ENCODE measurements at places on chromosomes 4 and X. TPM values are rescaled to one million over a fixed set of nuclear protein-coding genes. Genes with fewer than 3 reads are reported as not detected.

GRCh38 chrX:9414416-9414815 is 50.4 kb upstream of the TBL1X start:
- H3K4me3 ChIP-seq = no peak overlapping the region
- no peak overlapping the region for H3K27ac ChIP-seq
- H3K36me3 ChIP-seq = no peaks in the 10 kb centered on the region
- DNase-seq = no peak
- H3K27me3 ChIP-seq = no peaks in the 10 kb centered on the region

- H3K4me3 ChIP-seq = no peak overlapping the region
- no peaks in the 10 kb centered on the region for H3K36me3 ChIP-seq
- no peaks in the 10 kb centered on the region for H3K27me3 ChIP-seq
- no peak for DNase-seq
Measured at GRCh38 chr4:92497141-92497540, 193.4 kb downstream of the GRID2 start.

DNA sequence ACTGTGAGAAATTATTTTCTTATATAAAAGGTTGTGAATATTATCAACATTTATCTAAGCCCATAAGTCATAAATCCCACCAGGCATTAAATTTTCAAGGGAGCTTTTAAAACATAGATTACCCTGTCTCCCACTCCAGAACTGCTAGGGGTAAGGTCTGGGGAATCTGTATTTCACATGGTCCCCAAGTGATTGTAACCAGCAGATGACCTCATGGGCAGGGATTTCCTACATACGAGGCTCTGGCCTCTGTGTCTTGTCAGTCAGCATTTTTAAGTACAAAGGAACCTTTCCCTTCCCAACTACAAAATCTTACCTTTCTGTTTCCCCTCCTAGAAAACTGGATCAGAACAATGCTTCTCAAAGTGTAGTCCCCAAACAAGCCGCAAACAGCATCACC is 188.6 kb downstream of the TSPAN5 start:
- H3K27ac ChIP-seq = no peak overlapping the region
- H3K36me3 ChIP-seq = peaks cover 42% of the 10 kb centered on the region
- H3K4me3 ChIP-seq = no peak overlapping the region
- DNase-seq = no peak
- peaks cover 35% of the 10 kb centered on the region for H3K4me1 ChIP-seq
- peaks cover 3% of the 10 kb centered on the region for H3K27me3 ChIP-seq

The FRMPD4 gene
- total RNA-seq = not detected

DNA sequence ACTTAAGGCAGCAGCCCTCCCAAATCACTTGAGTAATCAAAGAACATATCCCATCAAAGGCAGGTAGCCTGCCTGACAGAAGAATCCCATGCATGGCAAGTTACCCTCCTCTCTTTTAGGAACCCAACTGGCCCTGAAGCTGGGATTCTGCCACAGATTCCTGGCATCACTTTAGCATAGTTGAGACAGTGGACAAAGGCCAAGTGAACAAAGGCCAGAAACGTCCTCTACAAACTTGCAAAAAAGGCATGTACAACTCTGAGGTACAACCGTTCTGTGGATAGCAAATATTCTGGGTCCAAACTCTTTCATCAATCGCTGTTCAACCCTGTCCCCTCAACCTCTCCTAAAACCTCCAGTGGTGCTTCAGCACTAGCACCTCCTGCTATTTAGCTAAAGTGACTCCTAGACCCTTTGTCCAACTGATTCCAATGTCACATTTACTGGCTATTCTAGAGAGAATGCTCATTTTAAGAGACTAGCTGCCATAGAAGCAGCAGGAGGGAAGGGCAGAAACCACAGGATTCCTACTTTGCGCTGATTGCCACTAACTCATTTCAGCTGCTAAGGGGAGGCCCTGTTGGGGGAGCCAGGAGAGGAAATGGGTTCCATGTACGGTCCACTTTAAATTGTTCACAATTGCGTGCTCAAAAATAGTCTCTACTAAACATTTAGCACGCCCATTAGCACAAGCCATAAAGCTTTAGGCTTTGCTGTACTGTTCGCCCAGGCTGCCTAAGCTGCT is 105.9 kb downstream of the SHROOM4 start:
- H3K27me3 ChIP-seq = peaks cover 2% of the 10 kb centered on the region
- DNase-seq = no peak
- H3K36me3 ChIP-seq = no peaks in the 10 kb centered on the region
- H3K4me3 ChIP-seq = no peak overlapping the region

- peak; percentile 66 for DNase-seq
- H3K36me3 ChIP-seq = peaks cover 10% of the 10 kb centered on the region
- H3K27me3 ChIP-seq = no peaks in the 10 kb centered on the region
- H3K27ac ChIP-seq = peak overlapping the region; percentile 95
Measured at GRCh38 chr4:40301603-40302002, 33.5 kb upstream of the CHRNA9 start.

DNA sequence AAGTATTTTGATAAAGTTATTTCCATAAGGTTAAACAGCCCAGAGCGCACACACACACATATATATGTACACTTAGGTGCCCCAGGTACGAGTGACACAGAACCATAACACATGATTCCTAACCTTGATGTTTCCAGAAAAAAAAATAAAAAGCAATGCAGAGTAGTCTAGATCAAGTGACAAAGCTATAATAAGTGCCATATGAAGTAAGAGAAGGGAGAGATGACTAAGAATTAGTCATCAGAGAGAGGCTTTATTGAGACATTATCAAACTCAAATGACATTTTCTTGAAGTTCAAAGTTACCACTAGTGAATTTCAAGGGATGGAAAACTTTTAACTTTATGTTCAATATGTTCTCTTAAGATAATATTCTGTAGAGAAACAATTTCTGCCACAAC is 215.0 kb downstream of the HTR2C start:
- no peak for DNase-seq
- no peaks in the 10 kb centered on the region for H3K4me1 ChIP-seq
- H3K36me3 ChIP-seq = no peaks in the 10 kb centered on the region

The AR gene
- not detected for total RNA-seq

The IQCM gene
- not detected for total RNA-seq

DNA sequence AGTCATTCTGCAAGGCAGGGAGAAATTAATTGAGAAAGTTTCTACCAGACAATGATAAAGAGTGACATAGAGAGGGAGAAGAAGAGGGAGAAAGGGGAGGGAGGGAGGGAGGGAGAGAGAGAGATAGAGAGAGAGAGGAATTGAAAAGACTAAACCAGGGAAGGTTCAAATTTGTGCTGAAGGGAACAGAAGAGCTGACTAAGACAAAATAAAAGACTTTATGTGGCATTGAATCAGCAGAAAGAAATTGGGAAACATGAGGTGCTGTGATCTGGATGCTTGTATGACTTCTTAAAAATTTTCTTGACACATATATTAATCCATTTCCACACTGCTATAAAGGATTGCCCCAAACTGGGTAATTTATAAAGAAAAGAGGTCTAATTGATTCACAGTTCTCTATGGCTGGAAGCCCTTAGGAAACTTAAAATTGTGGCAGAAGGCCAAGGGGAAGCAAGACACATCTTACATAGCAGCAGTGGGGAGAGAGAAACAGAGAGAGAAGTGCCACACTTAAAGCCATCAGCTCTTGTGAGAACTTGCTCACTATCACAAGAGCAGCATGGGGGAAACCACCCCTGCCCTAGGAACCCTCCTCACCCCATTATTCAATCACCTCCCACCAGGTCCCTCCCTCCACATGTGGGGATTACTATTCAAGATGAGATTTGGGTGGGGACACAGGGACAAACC is 13.5 kb upstream of the CXCL6 start:
- H3K4me1 ChIP-seq = no peaks in the 10 kb centered on the region
- no peak overlapping the region for H3K4me3 ChIP-seq
- H3K27ac ChIP-seq = no peak overlapping the region
- no peaks in the 10 kb centered on the region for H3K36me3 ChIP-seq
- no peaks in the 10 kb centered on the region for H3K27me3 ChIP-seq
- DNase-seq = no peak

The MAGEA11 gene
- total RNA-seq = not detected

DNA sequence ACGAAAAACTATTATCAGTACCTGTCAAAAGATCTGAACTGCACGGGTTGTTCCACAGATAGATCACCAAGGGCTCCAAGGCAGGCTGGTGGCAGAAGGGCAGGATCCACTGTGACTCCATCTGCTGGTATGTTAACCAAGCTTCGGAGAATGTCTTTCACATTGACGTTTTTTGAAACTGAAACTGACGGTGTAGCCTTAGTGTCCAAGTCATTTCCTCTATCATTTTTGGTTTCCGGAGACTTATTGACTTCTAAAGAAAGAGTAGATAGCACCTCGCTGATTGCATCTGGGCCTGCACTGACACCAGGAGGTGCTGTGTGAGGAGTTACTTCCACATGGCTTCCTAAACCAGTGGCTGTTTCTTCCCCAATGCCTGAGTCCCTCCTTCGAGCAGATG is 186.9 kb downstream of the LRBA start:
- peak overlapping the region; percentile 61 for H3K27ac ChIP-seq
- no peaks in the 10 kb centered on the region for H3K27me3 ChIP-seq
- peaks cover 10% of the 10 kb centered on the region for H3K4me1 ChIP-seq
- peaks cover 52% of the 10 kb centered on the region for H3K36me3 ChIP-seq
- H3K4me3 ChIP-seq = peak overlapping the region; percentile 36

The DCAF12L2 gene
- total RNA-seq = not detected

GRCh38 chrX:20740443-20740842 is 473.7 kb upstream of the RPS6KA3 start:
- H3K27me3 ChIP-seq = peaks cover 4% of the 10 kb centered on the region
- H3K27ac ChIP-seq = no peak overlapping the region
- no peaks in the 10 kb centered on the region for H3K36me3 ChIP-seq
- no peak overlapping the region for H3K4me3 ChIP-seq
- no peak for DNase-seq
- H3K4me1 ChIP-seq = no peaks in the 10 kb centered on the region

DNA sequence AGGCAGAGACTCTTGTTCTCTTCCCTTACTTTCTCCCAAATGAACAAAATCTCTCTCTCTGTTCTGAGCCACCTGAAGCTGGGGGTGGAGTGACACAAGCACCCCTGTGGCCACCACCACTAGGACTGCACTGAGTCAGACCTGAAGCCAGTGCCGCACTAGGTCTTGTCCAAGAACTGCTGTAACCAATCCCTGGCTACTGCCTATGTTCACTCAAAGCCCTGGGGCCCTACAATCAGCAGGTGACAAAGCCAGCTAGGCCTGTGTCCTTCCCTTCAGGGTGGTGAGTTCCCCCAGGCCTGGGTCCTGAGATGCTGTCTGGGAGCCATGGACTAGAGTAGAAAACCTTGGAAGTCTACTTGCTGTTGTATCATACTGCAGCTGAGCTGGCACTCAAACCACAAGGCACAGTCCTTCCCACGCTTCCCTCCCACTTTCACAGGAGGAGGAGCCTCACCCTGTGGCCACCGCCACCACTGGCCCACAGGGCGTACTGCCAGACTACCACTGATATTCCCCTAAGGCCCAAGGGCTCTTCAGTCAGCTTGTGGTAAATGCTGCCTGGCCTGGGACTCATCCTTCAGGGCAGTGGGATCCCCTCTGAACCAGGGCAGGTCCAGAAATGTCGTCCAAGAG is 119.1 kb downstream of the RTL9 start:
- no peak for DNase-seq
- no peak overlapping the region for H3K27ac ChIP-seq
- no peaks in the 10 kb centered on the region for H3K4me1 ChIP-seq
- H3K36me3 ChIP-seq = no peaks in the 10 kb centered on the region
- H3K4me3 ChIP-seq = no peak overlapping the region

- H3K27me3 ChIP-seq = no peaks in the 10 kb centered on the region
- no peaks in the 10 kb centered on the region for H3K4me1 ChIP-seq
- no peak overlapping the region for H3K27ac ChIP-seq
- H3K36me3 ChIP-seq = peaks cover 30% of the 10 kb centered on the region
- no peak overlapping the region for H3K4me3 ChIP-seq
- DNase-seq = no peak
Measured at GRCh38 chrX:155108427-155108826, 37.1 kb downstream of the BRCC3 start.

DNA sequence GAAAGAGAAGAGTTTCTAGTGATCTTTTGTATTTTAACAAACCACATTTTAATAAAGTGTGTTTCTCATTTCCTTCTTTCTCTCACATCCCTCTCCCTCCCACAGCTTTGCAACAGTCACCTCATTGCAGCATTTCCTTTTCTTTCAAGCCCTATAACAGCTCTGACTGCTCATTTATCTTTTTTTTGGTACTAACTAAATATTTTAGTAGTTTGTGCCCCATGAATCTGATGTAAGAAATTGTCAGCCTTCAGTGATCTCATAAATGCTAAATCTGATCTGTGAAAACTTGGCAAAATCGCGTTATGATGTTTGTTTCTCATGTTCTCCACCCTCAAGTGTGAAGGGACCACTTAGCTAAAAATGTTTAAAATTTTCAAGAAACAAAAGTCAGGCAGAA is 258.5 kb upstream of the SLIT2 start:
- no peak overlapping the region for H3K4me3 ChIP-seq
- H3K27me3 ChIP-seq = no peaks in the 10 kb centered on the region
- no peaks in the 10 kb centered on the region for H3K36me3 ChIP-seq
- no peak overlapping the region for H3K27ac ChIP-seq
- H3K4me1 ChIP-seq = no peaks in the 10 kb centered on the region

- no peak for DNase-seq
- no peaks in the 10 kb centered on the region for H3K36me3 ChIP-seq
- no peaks in the 10 kb centered on the region for H3K4me1 ChIP-seq
Measured at GRCh38 chr4:26713563-26714151, 129.8 kb downstream of the TBC1D19 start.

- DNase-seq = no peak
- H3K27me3 ChIP-seq = no peaks in the 10 kb centered on the region
- peak overlapping the region; percentile 1 for H3K27ac ChIP-seq
- peaks cover 6% of the 10 kb centered on the region for H3K36me3 ChIP-seq
Measured at GRCh38 chr4:89324671-89325070, 17.1 kb upstream of the GPRIN3 start.

DNA sequence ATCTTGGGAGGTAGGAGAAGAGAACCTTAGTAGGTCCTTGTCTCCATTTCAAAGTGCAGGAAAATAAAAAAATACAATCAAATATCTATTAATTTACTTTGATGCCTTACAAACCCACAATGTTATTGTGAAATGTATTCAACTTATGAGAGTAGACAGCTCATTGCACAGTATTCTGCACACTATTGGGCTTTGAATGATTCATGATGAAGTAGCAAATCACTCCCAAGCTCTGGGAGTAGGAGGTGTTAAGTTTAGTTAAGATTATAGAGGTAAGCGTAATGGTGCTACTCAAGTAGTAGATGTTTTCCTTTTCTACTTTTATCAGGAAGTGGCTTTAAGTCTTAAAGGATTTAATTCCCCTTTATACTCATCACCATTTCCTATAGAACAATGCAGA is 32.8 kb upstream of the TMPRSS11A start:
- DNase-seq = no peak
- H3K4me3 ChIP-seq = no peak overlapping the region
- H3K4me1 ChIP-seq = no peaks in the 10 kb centered on the region
- peaks cover 2% of the 10 kb centered on the region for H3K27me3 ChIP-seq
- H3K36me3 ChIP-seq = no peaks in the 10 kb centered on the region

The TMEM154 gene
- 24.7 TPM for total RNA-seq

The AFM gene
- total RNA-seq = not detected

- no peaks in the 10 kb centered on the region for H3K36me3 ChIP-seq
- H3K27ac ChIP-seq = no peak overlapping the region
- H3K4me3 ChIP-seq = no peak overlapping the region
Measured at GRCh38 chr4:182015893-182016292, 227.3 kb upstream of the TENM3 start.

- H3K4me3 ChIP-seq = no peak overlapping the region
- DNase-seq = no peak
Measured at GRCh38 chrX:50889582-50889981, 21.0 kb upstream of the BMP15 start.

- no peak overlapping the region for H3K27ac ChIP-seq
- H3K36me3 ChIP-seq = peaks cover 9% of the 10 kb centered on the region
- no peak for DNase-seq
- peaks cover 5% of the 10 kb centered on the region for H3K4me1 ChIP-seq
Measured at GRCh38 chrX:9668537-9668936, 97.1 kb downstream of the GPR143 start.
